GM12892 (cell line): ENCODE measurements at places on chromosomes 1 and 21.

DNA sequence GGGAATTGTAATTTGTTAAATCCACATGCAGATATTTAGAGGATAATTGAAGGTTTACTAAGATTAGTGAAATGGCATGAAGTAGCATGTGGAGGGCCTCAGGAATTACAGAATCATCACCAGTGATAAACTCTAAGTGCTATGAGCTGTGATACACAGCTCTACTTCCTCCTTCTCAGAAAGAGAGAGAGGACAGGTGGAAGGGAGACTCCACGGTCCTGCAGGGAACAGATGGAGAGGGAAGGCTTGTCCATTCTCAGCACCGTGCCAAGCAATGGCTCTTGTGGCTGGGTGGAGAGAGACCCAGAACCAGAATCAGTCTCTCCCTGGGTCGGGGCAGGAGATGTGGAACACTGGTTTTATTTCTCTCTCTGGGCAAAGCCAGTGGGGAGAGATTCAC lies 27.8 kb upstream of the LYPD8 start:
- no peak for DNase-seq

- no peak for DNase-seq
Measured at GRCh38 chr1:199132006-199132405, 493.2 kb downstream of the PTPRC start.

GRCh38 chr1:6523566-6523965 lies 30.7 kb downstream of the NOL9 start:
- no peak for DNase-seq

GRCh38 chr1:220217383-220217988 lies 54.8 kb downstream of the RAB3GAP2 start:
- DNase-seq = no peak

- DNase-seq = peak; percentile 64
Measured at GRCh38 chr1:29124366-29125236, 898 bp upstream of the TMEM200B start.

DNA sequence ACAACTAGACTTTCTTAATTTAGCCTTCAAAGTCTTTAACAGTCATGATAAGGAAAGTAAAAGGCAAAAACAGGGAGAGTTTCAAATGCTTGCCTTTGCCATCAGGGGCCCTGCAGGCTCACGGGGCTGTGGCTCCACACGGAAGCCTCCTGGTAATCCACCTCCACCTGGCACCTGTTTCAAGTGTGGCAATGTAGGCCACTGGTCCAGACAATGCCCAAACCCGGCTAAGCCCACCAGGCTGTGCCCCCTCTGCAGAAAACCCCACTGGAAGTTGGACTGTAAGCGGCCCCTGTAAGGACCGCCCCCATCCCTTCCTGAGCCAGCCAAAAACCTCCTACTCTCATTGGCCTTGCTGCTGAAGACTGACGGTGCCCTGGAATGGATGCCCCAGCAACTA lies 32.5 kb downstream of the VN1R5 start:
- DNase-seq = no peak

GRCh38 chr1:93681101-93681988 lies at the start of gene BCAR3:
Gene BCAR3 (minus strand): TSS chr1:93681837. CDS start chr1:93674930, 6,907 bp downstream.
- DNase-seq = peak; percentile 61

- no peak for DNase-seq
Measured at GRCh38 chr21:41377715-41378114, 15.9 kb downstream of the MX2 start.

DNA sequence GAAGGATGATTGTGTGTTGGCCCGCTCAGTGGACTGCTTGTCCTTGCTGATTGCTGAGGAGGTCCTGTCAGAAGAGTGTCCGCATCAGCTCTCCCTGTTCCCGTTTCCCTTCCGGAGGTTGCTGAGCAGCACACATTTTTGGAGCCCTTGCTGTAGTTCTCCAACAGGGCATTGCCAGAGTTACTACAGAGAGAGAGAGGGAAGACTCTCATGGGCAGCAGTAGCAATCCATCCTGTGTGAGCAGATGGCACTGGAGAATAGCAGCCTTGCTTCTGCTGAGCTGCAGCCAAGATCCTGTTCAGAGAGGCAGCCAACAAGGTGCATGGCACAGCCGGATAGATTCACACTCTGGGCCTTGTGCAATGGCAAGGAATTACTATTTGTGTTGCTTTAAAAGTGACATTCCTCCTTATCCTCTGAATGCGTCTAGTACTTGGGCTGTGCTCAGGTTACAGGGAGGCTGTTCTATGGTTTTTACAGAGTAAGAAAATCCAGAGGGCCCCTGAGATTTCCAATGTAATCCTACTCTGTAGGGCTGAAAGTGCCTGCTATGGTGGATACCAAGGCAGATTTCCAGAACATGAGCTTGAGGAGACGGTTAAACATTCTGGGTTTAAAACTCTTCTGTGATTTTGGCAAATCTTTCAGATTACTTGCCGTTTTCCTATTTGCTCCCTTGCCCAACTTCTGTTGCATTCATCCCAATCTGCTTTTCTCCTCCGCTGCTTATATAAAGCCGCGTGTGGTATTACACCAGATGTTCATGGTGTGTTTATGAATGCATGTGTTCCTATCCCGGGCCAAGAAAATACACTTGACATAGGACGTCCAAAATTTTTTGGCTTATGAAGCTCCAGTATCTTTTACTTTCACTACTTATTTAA lies 27.4 kb downstream of the AK4 start:
- no peak for DNase-seq

DNA sequence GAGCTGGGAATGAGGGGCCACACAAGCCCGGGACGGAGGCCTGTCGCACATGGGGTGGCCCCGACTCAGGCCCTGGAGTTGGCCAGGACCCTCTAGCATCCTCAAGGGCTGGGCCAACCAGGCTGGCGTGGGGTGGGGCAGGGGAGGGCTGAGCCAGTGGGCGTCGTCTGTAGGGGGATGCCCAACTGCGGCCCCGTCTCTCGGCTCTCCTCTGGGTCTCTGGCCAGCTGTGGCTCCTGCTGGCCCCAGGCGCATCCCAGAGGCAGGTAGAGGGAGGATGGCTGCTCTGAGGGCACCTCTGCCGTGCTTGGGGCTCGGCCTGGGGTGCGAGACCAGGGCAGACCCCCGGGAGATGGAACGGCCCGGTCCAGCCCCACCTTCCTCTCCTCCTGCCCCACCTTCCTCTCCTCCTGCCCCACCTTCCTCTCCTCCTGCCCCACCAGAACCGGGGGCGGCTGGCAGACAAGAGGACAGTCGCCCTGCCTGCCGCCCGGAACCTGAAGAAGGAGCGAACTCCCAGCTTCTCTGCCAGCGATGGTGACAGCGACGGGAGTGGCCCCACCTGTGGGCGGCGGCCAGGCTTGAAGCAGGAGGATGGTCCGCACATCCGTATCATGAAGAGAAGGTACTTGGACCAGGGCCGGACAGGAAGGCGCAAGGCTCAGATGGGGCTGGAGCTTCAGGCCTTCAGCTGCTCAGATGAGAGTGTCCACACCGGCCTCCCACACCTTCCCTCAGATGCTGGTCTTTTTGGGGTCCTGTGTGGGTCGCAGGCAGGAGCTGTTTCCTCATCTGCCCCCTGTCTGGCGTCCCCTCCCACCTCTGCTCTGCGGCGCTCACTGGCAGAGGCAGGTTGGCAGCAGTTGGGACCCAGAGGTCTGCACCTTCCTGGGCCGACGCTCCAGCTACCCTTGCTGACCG lies 6.2 kb downstream of the SAMD11 start:
- no peak for DNase-seq

DNA sequence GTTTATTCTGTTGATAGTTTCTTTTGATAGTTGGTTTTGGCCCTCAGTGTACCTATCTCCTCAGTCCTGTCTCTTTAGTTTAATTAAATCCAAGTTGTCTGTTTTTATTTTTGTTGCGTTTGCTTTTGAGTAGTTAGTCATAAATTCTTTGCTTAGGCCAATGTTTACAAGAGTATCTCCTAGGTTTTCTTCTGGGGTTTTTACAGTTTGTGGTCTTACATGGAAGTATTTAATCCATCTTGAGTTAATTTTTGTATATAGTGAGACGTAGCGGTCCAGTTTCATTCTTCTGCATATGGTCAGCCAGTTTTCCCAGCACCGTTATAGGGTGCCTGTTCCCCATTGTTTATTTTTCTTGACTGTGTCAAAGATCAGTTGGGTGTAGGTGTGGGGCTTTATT lies 139.4 kb downstream of the POU2F1 start:
- no peak for DNase-seq

- DNase-seq = no peak
Measured at GRCh38 chr21:36700295-36700970, 1.5 kb downstream of the SIM2 start.

DNA sequence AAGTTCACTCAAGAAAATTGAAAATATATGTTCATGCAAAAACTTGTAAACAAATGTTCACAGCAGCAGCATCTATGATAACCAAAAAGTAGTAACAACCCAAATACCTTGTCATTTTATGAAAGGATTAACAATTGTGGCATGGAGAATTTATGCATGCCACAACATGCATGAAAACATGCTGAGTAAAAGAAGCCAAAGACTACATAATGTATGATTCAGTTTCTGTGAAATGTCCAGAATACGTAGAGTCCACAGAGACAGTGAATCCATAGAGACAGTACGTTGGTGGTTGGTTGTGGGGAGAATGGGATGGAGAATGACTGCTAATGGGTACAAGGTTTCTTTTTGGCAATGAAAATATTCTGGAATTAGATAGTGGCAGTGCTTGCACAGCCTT lies 148.7 kb downstream of the MAST2 start:
- DNase-seq = no peak

GRCh38 chr1:235974616-235975015 lies 90.3 kb downstream of the NID1 start:
- no peak for DNase-seq

DNA sequence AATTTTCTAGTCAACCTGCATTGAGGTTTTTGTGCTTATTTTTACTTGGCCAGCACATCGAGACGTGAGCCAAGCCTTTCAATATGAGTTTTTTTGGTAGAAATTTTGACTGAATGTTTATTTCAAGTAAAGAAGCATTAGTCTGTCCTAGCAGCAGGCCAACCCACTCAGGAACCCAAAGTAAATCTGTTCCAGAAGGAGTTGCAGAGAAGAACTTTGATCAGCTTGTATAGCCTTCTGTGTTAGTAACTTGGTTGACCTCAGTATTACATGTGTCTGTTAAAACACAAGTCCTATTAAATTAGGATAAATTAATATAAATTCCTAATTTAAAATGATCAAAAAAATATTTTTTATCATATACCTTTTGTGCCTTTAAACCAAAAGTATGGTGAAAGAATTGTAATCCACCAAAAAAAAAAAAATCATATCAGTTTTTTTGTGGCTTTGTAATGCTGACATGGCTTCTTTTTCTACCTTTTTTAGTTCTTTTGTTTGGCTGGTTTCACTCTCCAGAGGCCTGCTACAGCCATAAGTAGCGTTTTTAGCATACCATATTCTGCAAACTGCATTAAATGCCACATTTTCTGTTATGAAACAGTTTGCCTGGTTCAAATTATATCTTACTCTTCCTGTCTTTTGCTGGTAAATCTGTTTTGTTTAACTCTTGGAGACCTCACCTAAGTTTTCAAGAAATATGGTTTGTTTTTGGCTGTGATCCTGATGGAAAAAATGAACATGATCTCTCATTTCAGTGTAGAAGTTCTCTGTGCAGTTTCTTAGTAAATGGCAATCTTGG lies 39.5 kb downstream of the ATF6 start:
- no peak for DNase-seq

DNA sequence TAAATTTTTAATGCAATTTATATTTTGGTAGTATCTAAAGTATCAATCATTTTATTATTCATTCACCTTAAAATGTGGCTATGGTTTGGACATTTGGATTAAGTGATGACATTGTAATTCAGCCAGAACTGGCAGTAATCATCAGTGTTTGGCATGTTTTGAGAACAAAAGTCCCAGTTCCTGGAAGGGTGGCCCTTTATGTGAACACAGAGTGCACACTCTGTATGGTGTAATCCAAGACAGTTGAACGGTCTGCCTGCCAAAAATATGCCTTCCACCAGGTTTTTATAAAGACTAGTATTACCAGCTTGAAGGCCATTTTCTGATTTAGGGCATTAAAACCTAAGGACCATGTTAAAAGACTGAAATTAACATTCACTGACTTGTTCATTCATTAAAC lies 448.7 kb downstream of the LTN1 start:
- DNase-seq = no peak
